ENCODE measurements at places on chromosomes 12 and 14.

DNA sequence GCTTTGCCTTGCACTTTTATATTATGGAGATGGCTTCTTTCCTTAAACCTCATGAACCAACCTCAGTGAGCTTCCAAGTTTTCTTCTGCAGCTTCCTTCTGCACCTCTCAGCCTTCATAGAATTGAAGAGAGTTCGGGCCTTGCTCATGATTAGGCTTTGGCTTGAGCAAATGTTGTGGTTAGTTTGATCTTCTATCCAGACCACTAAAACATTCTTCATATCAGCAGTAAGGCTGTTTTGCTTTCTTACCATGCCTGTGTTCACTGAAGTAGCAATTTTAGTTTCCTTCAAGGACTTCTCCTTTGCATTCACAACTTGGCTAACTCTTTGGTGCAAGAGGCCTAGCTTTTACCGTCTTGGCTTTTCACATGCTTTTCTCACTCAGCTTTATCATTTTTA lies 125.4 kb downstream of the SNAPC1 start:
- DNase-seq, result no peak

DNA sequence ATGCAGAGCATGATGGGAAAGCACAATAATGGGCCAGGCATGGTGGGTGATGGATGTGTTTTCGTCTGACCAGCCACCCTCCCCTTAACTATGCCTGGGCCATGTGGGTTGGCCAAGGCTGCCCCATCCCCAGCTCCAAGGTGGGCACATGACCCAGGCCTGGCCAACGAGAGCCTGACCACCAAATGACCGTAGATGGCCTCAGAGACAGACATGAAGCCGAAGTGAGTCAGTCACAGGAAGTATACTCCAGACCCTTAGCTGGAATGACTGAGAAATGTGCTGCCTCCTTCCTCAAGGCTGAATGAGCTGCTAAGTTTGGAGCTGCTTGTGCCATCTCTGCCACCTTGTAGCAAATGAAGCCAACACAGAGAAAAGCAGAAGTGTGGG lies 233.6 kb downstream of the BCL11B start:
- no peak for DNase-seq

DNA sequence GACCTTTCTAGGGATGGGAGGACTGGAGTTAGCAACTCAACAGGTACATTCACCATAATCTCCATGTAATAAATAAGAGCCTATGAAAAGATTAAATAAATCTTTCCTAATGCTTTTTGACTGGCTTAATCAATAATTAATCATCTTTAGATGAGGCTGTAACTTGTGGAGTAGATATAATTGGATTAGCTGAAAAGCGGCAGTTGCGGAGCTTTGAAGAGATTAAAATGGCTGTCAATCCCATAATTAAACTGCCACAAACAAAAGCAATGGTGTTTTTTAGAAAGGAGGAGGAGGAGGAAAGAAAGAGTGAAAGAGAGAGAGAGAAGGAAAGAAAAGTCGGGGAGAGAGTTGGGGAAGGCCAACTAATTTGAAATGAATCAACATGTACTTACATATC lies 70.7 kb upstream of the TMEM263 start:
- no peak for DNase-seq

- no peak for DNase-seq
These were observed 38.2 kb downstream of the XRCC3 start for GRCh38 chr14:103676881-103677675.

DNA sequence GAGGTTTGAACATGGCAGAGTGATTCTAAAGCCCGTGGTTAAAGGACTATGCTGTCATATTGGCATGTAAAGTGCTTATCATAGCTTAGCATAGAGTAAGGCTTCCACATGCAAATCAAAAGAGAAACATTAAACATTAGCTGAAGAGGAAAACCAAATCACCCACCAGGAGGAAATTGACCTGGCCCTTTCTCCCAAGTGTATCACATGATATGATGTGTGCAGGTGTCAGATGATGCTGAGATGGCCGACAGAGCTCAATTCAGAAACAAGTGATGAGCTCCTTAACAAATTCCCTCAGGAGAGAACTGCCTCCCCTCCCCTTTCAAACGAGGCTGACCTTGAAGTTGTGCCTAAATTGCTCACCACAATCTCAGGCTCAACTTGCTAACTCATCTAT lies 217.1 kb upstream of the BTG1 start:
- no peak for DNase-seq
